ENCODE measurements at places on chromosomes 12 and 14.
A peak's percentile ranks its signal among the peaks of the same experiment; 100 is the strongest.

GRCh38 chr12:22169376-22169775 is 123.4 kb downstream of the CMAS start:
- DNase-seq, result no peak

DNA sequence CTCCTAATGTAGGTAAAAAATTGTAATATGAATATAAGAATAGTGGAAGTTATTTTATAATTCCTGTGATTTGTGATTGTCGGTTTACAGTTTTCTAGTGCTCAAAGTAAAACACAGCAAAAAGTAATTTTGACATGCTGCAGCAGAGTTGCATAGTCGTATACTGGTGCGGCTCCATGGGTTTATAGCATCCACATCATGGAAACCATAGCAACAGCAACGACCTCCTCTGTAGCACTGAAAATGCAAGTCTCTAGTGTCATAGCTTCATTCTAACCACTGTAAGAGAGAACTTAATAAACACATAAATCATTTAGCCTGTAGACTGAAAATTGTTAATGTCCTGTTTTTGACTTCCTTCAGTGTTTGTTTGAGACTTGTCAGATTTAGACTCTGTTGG is 574.3 kb downstream of the KCNH5 start:
- DNase-seq, result peak; percentile 35

DNA sequence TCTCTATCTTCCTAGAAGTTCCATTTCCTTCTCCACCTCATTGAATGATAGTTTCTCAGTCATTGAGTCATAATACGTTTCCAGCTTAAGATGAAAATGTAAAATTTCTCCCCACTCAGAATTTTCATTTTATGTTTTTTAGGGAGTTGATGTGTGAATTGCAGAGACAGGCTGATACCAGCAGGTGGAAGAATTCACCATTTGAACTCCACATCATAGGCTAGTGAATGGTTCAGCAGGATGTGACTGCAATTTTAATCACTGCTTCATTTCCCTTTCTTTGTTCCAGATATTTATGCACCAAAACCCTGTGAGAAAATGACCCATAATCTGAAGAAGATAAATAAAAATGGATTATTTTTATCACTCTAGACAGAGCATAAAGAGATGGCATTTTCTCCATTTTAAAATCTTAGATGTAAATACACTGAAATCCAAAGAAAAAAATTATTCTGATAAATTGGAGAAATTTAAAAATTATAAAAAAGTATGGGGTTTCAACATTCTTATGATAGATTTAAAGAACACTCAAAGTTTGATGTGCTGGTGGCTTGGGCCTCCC is 10.6 kb upstream of the PYGL start:
- DNase-seq, result no peak

GRCh38 chr12:57160040-57160439 is 12.6 kb upstream of the LRP1-AS start:
- DNase-seq, result no peak

DNA sequence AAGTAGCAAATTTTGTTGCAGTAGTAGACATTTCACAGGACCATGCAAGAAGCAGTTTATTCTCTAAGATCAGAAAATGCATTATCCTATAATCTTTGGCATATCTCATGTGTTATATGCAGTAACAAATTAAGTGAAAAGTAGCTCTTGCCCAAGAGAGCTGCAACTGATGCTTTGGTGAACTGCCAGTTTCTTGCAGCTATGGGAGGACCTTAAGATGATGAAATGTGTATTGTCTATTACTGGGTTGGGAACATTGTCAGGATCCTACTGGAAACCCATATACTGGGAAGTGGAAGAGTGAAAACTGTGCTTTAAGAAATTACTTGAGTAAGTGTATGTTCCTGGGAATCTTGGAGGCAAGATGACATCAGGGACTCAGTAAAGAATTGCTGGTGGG is 238.8 kb downstream of the DACT1 start:
- DNase-seq, result no peak

DNA sequence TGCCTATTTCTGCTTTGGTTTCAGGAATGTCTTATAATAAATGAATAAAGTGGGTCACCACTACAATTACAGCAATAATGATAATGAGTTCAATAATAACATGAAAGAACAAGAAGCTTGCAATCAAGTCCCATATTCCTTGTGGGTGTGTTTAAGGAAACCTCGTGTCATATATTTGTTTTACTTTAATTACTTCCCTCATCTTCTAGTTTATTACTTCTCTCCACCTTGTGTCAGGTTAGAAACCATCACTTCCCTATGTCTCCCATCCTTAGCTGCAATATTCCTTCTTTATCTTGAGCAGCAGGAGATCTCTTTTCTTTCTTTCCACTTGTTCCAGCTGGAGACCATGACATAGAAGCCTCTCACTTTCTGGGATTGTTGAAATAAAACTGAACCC is 384.0 kb upstream of the TMEM132C start:
- no peak for DNase-seq

DNA sequence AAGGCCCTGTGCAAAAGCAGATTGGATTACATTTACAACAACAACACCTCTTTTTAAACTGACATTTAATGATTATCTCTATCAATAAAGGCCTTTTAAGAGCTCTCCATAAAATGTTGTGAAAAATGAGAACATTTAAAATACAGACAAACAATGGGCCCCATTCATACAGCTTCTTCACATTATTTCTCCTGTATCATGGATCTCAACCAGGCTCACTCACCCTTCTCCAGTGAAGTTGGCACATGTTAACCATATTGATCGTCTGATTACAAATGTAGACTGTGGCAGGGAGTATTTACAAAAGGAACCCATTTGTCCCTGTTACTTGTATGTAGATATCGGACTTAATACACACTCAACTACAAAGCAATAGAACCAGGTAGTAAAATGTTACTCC is 220.2 kb upstream of the BTG1 start:
- peak; percentile 22 for DNase-seq

GRCh38 chr12:99079811-99080210 is 434.7 kb downstream of the APAF1 start:
- DNase-seq, result no peak

DNA sequence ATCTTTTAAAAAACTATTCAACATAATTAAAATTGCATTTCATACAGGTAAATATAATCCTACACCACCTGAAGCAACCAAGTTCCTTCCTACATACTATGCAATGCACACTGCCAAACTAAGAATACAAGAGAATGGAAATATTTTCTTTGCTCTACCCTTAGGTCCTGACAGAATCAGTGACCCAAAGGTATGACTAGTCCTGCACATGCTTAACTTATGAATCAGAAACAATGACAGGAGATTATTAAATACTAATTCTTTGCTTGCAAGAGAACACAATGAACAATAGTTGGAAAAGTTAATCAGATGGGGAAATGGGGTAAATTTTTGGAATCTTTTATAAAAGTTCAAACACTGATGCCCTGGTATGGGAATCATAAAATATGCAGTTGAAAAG is 220.1 kb downstream of the SOX5 start:
- no peak for DNase-seq

- no peak for DNase-seq
Observed at GRCh38 chr14:56860441-56860840, 50.2 kb upstream of the OTX2 start.

GRCh38 chr12:4910502-4911315 is 1.0 kb downstream of the KCNA1 start:
- DNase-seq, result no peak

GRCh38 chr14:85534458-85535293 is 4.7 kb downstream of the FLRT2 start:
- DNase-seq, result peak; percentile 17

DNA sequence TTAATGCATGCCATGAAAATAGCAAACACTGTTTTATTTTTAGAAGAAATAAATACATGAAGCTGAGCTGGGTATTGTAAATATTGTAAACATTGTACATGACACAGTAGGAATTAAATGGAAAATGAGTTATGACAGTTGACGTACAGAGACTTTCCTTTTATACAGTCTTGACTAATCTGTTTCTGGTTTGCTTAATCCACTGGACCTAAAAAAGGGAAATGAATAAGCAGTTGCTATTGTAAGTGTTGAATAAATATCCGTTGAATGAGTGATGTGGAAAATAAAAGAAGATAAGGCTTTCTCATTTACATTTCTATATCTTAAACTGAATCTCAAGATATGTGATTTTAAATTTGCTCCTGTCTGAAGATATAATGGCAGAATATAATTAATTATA is 15.0 kb downstream of the PMCH start:
- no peak for DNase-seq

DNA sequence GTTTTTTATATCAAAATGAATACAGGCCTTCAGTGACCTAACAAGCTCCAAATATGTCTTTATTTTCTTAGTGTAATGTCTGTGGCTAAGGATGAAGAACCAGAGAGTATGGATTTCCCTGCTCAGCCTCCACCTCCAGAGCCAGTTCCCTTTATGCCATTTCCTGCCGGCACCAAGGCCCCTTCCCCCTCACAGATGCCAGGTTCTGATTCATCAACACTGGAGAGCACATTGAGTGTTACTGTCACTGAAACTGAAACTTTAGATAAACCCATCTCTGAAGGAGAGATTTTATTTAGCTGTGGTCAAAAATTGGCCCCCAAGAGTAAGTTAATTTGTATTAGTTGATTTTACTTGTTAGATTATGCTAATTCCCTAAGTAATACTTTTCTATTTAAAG is 61.0 kb downstream of the KIAA0586 start:
- DNase-seq, result no peak

- DNase-seq, result no peak
Observed at GRCh38 chr14:91624757-91625156, 107.1 kb downstream of the CATSPERB start.

DNA sequence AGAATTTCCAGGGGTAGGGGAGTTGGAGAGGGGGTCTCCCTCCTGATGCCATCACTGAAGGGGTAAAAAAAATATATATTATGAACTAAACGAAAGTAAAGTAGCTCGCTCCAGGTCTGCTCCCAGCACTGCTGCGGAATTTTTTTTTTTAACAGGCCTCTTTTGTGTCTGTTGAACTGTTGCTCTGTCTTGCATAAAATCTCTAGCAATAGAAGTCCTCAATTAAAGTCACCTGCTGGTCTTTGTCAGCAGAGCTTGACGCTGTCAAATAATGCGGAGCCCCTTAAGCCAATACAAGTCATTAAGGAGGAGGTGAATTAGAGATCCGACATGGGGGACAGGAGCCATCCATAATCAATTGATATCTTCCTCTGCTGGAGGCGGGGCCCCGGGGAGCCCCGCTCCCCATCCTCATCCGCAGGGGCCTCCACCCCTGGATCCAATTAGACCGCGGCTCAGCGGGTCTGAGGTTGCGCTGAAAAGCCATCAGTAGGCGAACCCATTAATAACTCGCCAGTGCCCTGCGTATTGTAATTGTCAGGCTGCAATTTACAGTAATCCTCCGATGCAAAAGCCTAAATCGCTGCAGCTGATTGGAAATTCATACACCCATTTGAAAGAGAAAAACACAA is 85.6 kb downstream of the DICER1 start:
- DNase-seq, result no peak

DNA sequence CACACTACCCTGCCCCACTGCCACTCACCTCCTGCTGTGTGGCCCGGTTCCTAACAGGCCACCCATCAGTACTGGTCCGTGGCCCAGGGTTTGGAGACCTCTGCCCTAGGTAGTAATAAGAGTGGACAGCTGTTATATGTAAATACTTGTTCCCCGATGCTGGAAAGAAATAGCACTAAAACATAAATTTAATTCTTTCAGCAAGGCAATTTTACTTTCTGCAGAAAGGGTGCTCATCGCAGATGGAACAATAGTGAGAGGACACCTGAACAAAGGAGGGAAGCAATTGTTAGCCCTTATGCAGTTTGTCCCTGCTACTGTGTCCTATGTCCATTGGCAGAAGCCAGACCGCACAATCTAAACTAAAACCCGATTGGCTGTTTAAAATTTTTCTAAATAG is 5.9 kb upstream of the CYP46A1 start:
- DNase-seq, result no peak

GRCh38 chr12:27652174-27652763 is 44.0 kb upstream of the REP15 start:
- DNase-seq, result peak; percentile 70

GRCh38 chr12:49689785-49690184 is 17.4 kb downstream of the FMNL3 start:
- DNase-seq, result no peak

- no peak for DNase-seq
Observed at GRCh38 chr12:738712-739111, 13.7 kb upstream of the WNK1 start.

- DNase-seq, result no peak
Observed at GRCh38 chr12:77842430-77842829, 11.7 kb downstream of the NAV3 start.

- peak; percentile 67 for DNase-seq
Observed at GRCh38 chr12:126742241-126742641, 1524.7 kb upstream of the TMEM132C start.

DNA sequence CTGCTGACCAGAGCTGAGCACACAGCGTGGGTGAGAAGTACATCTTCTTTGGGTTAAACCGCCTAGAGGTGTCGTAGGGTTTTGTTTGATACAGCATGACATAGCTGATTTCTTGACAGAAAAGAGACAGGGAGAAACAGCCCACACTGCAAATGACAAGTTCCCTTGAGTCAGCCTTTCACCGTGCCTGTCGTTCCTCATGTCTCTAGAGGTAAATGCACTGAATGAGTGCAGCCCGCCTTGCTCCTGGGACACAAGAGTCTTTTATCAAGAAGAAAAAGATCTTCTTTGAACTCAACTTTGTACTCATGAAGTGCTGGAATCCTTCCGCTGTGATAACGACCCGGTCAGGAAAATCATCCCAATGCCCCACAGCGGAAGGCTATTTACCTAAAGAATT is 77.6 kb downstream of the TMEM132D start:
- no peak for DNase-seq

GRCh38 chr12:47377414-47378221 is 297.9 kb upstream of the AMIGO2 start:
- peak; percentile 8 for DNase-seq

DNA sequence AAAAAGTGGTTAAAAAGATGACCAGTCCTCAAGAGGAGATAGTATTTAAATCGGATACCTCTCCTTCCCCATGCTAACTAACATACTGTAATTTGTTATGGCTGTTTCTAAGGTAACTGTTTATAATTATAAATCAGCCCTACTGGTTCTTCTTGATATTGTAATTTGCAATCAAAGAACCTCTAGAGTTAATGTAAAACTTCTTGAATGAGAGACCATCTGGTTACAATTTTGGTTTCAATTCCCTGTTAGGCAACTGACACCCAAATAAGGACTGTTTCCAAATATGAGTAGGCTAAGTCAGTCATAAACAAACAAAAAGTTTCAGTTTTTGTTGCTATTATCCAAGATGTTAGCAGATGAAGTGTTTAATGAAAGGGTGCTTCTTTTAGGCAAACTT is 120.2 kb upstream of the DNM1L start:
- no peak for DNase-seq

GRCh38 chr12:71478270-71478669 is 38.7 kb downstream of the LGR5 start:
- DNase-seq, result no peak

DNA sequence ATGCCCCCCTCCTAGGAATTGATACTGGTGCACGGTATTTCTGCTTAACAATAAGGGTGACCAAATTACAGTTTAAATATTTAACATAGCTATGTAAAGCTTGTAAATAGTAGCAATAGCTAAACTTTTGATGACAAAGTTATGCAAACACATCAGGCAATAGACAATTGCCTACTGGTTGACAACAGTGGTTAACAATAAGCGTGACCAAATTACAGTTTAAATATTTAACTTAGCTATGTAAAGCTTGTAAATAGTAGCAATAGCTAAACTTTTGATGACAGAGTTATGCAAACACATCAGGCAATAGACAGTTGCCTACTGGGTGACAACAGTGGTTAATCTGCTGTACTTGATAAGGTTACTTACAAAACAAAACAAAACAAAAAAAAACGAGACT is 886.5 kb upstream of the FLRT2 start:
- no peak for DNase-seq
